ENCODE measurements at places on chromosomes 7 and 10.

DNA sequence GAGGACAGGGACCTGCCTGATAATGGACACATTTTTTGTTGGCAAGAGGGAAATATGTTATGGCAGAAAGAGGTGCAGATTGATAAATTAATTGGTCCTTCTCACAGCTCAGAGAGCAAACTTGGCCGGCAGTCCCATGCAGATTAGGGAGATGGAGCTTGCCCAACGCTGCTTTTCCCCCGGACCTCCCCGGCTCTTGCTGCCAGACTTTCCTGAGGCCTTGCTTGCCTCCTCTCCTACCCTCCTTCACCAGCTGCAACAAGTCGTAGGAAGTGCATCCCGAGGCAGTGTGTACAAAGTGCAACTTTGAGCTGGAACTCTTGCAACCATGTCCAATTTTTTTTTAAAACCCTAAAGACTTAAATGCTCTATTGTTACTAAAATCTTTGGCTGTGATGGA, 215.5 kb downstream of the LRMDA start:
- DNase-seq, result no peak

GRCh38 chr10:79442171-79443040, 3.0 kb downstream of the ZCCHC24 start:
- no peak for DNase-seq

- DNase-seq, result no peak
Measured at GRCh38 chr10:65945061-65945460, 980.8 kb upstream of the LRRTM3 start.

GRCh38 chr10:33900596-33900995, 566.1 kb upstream of the NRP1 start:
- DNase-seq, result no peak

DNA sequence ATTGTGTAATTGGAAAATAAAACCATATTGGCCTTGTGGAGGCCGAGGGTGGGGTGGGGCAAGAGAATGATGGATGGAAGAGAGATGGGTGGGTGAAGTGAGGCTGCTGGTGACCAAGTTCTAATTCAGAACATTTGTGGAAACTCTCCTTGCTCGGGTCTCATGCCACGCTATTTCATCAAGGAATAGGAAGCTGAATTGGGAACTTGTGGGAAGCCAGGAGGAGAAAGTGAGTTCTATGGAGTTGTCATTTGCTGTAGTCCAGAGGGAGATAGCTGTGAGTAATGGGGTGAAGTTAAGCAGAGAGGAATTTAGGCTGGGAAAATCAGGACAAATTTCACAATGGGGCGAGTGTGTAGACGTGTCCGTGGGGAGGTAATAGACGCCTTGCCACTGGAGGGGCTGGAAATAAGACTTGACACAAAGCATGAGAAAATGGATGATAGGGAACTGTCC, 339.2 kb downstream of the LRMDA start:
- no peak for DNase-seq

DNA sequence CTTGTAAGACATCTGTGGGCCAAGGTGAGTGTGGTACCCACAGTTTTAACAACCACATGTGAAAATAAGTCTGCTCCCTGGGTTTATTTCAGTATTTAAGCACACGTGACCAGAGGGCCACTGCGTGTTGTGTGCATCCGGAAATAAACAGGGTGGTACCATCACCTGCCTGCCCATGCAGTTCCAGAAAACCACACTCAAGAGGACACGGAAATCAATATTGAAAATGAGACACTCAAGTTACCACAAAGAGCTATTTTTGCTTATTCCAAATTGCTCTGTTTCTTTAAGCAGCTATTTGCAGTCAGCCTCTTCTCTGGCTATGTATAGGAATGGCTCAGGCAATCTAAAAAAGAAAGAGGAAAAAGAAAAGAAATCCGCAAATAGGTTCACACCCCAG, 71.8 kb upstream of the LOXL4 start:
- DNase-seq, result no peak

DNA sequence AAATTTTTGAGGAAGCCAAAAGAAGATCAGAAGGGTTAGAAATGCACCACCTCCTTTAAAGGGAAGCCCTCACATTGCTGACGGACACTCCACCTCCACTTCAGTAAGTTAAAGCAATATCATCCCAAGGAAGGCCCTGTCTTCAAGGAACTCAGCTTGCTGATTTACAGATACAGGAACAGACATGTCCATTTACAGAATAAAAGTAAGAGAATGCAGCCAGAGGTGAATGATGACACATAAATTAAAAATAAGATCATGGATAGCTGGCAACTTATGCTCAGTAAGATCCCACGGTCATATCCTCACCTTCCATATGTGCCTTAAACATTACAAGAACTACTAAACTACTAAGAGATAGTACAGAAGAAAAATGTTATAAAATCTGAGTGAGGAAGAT, 20.4 kb downstream of the GRB10 start:
- DNase-seq, result no peak

- no peak for DNase-seq
Measured at GRCh38 chr7:1973321-1974251, 259.2 kb downstream of the MAD1L1 start.

DNA sequence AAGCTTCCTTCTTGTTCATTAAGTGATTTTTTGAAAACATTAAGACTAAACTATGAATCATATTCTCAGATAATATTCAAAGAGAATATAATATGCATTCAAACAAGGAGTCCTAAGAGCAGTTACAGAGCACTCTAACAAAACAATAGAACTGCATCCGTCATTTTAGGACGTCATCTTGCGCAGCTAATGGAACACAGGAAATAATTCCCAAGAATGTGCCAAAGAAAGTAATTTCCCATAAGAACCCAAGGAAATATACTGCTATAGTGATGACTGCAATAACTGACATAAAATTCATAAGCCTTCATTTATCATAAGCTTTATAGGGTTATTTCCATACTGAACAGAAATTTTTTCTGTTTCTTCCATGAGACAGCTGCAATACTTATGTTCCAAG, 28.3 kb upstream of the CASD1 start:
- no peak for DNase-seq
